ENCODE measurements at places on chromosomes 3 and 15.

DNA sequence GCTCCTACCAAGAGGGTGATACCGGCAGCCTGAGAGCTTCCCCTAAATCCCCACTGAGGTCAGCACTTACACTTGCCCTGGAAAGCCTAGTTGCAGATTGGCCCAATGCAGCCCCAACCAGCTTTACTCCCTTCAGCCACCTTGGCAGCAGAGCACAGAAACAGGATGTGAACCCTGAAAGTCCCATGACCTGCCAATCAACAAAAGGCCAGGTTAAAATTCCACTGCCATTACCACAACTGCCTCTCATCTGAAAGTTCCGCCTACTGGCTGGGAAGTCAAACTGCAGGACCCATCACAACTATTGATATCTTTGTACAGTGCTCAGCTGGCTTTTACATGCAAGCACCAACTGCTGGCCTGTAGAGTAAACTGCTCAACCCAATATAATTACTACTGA lies 156.2 kb downstream of the ZMAT3 start:
- DNase-seq, result no peak

GRCh38 chr15:84917452-84917851 lies 33.0 kb downstream of the SLC28A1 start:
- DNase-seq, result no peak

- no peak for DNase-seq
Measured at GRCh38 chr3:107426223-107426622, 49.0 kb downstream of the CCDC54 start.

DNA sequence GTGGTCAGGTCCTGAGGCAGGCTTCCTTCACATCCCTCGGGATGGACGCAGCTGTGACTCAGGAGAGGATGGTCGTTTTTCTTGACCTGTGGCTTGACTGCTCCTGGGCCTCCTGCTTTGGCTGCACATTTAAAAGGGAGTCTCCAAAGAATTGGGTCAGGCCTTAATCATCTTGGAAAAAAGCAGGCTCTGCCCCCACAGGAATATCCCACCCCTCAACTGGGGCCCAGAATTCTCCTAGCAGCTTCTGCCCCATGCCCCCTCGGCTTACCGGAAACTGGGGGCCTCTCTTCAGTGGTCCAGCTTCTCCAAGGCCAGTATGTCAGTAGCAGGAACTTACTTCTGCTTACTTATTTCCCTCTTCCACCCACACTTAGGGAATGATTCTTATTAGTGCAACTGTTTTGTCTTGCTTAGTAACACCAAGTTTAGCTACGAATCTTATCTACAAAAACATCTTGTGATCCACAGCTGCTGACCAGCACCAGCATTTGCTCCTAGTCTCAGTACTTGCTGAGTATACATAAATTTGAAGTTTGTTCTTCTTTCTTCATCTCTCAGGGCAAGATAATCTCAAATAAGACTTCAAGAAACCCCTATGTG lies 35.7 kb downstream of the ATG7 start:
- no peak for DNase-seq

DNA sequence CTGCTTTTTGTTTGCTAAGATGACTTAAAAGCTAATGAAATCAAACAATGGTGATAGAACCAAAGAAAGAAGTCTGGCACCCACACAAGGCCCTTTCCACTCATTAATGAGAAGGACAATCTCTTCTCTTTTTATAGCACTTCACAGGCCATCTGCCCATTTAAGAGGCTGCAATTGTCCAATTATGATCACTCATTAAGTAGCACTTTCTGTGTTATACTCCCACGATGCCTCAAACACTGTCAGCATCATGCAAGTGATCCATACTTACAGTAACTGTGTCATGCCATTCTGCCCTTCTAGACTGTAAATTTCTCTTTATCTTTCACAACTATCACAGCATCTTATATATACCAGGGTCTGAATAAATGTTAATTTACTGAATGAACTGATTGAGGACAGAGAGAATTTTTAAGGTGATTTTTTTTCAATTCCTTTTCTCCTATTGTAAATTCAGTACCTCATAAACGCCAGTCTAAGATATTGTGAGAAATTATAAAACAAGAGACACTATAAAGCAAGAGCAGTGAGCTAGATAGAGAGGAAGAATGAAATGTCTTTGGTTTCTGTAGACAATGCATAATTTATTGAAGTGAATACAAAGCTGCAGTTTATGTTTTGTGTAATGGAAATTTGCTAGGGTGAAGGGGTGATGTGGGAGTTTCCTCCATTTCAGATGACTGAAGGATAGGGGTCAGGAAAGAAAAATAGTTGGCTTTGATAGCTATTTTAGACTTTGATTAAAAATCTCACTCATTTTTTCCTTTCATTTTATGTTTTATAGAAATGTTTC lies 17.3 kb downstream of the CD200 start:
- no peak for DNase-seq

DNA sequence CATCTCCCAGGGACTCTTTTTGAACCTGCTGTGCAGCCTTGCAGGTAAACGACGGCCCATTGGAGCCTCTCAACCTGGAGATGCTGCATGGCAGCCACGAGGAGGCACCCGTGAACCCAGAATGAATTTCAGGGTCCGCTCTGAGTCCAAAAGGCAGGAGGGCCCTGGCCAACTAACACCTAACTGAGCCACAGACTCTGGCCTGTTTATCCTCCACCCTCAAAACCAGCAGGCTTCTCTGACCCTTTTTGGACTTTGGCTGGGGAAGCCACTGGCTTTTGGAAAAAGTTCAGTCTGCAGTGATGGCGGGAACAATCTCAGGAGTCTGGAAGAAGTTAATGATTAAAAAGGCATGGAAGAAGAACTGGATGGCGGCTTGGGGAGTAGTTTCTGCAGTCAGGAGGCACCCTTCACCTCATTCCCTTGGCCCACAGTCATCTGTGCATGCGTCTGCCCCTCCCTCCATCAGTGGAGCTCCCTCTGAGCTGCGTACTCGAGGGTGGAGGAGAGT lies 4.1 kb downstream of the PXYLP1 start:
- no peak for DNase-seq

- no peak for DNase-seq
Measured at GRCh38 chr3:136920904-136921611, 36.7 kb upstream of the IL20RB start.

DNA sequence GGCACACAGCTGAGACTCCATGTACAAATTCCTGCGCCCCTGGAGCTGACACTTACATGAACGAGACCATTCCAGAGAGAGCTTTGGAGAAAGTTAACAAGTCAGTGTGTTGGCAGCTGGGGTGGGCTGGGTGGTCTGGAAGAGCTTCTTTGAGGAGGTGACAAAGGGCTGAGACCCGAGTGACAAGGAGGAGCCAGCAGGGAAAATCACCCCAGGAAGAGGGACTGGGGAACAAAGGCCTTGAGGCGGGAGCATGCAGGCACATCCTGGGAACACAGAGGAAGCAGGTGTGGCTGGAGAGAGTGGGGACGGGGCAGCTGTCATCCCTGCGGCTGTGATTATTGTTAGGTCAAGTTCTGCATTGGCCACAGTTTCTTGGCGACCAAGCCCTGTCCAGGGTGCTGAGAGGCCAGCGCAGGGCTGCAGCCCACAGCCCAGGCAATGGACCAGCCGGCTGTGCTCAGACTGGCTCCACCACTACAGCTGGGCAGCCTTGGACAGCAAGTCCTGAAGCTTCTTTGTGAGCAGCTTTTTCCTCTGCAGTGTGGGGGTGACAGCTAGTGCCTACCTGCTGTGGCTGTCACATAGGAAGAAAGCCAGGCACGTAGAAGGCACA lies 34.2 kb upstream of the PRR23E start:
- DNase-seq, result no peak

DNA sequence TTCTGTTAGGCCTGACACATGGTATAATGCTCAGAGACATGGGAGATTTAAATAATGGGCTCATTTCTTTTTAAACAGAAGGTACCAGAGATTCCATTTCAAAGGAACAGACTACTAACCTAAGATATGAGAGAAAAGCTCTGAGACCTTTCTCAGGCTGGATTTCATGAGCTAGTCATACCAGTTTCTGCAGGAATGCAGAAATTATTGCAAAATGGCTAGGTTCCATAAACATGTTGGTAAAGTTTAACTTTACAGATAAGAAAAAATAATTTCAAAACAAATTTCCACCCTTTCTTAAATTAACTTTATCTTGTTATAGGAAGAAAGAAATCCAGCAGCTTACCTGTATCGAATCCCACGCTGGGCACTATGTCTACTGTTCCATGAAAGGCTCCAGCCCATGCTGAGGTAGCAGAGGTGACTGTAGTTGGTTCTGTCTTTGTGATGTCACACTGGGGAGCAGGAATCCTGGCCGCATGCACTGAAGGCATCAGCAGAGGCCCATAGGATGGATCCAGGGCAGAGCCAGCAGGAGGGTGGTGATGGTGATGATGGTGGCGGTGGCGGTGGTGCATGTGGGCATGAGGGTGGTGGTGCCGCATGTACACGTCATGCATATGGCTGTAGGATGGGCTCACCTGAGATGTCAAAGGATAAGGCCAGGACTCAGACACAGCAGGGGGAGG lies 22.6 kb downstream of the VGLL3 start:
- DNase-seq, result no peak

- no peak for DNase-seq
Measured at GRCh38 chr3:38653685-38654537, 4.4 kb upstream of the SCN5A start.

GRCh38 chr3:30632065-30632464 lies 25.7 kb downstream of the TGFBR2 start:
- DNase-seq, result no peak

DNA sequence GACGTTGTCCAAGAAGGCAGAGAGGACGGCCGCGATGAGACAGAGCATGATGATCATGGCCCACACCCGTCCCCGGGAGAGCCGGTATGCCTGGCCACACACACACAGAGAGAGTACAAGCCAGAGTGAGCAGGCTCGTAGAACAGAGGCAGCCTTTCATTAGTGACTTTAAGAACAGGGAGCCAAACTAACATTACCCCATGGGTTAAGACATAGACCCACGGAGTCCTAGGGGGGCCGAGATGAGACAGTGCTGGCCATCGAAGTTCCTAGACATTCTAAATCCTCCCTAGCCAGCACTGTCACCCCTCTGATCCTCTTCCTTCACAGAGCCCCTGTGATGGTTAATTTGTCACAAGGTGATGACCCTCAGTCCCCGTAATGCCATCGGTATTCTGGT lies 114.0 kb downstream of the OCA2 start:
- DNase-seq, result no peak

DNA sequence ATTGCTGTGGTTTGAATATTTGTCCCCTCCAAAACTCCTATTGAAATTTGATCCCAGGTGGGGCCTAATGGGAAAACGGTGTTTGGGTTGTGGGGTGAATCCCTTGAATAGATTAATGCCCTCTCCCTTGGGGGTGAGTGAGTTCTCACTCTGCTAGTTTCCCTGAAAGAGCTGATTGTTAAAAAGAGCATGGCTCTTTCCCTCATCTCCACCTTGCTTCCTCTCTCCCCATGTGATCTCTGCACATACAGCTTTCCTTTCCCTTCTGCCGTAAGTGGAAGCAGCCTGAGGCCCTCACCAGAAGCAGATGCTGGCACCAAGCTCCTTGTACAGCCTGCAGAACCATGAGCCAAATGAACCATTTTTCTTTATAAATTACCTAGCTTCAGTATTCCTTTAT lies 394.9 kb upstream of the WNT5A start:
- no peak for DNase-seq

DNA sequence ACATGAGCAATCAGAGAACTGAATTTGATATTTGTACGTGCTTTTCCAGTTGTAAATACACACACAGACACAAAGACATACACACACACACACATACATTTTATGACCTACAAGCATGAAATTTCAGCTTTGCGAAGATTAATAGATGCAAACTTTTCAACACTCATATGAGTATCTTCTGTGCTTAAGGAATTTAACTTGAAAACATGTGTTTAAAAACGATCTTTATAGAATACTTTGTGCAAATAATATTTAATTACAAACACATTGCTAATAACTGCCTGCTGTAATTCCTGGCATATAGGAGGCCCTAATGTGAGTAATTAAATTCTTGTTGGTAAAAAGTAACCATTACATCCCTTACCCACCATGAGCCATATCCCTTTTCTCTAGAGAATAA lies 107.7 kb upstream of the PLSCR5 start:
- no peak for DNase-seq

- DNase-seq, result no peak
Measured at GRCh38 chr3:119643528-119643927, 16.9 kb downstream of the POPDC2 start.

- no peak for DNase-seq
Measured at GRCh38 chr3:15819576-15819975, 21.8 kb upstream of the ANKRD28 start.

- no peak for DNase-seq
Measured at GRCh38 chr3:149087208-149087607, 875 bp upstream of the HLTF start.
